Uterus (tissue), 4 donors: ENCODE measurements at places on chromosomes 4 and X. TPM values are rescaled to one million over a fixed set of nuclear protein-coding genes. Genes with fewer than 3 reads are reported as not detected.

GRCh38 chr4:25343671-25344070 is 31.1 kb downstream of the ZCCHC4 start:
- no peak for DNase-seq

GRCh38 chrX:136227074-136227473 is 24.1 kb downstream of the MAP7D3 start:
- DNase-seq: no peak

GRCh38 chrX:19740744-19741143 is 146.7 kb downstream of the SH3KBP1 start:
- no peak for DNase-seq

DNA sequence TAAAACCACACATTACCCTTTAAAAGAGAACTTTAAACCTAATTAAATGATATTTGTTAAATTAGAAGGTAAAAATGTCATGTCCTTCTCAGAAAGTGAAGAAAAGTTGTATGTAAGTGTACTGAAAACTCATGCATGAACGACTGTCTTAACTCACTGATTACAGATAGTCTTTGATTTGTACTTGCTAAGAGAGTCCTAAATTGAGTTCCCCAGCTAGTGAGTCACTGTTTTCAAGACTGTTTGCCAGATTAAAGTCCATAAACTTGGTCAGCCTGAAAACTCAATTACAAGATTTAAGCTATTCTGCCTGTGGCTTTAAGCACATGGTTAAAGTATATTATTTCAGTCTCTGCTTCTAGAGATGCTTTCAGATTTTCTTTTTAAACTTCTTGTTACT is 124.9 kb upstream of the ZCCHC13 start:
- no peak for DNase-seq

- no peak for DNase-seq
Observed at GRCh38 chrX:16924631-16925480, 21.6 kb upstream of the REPS2 start.

DNA sequence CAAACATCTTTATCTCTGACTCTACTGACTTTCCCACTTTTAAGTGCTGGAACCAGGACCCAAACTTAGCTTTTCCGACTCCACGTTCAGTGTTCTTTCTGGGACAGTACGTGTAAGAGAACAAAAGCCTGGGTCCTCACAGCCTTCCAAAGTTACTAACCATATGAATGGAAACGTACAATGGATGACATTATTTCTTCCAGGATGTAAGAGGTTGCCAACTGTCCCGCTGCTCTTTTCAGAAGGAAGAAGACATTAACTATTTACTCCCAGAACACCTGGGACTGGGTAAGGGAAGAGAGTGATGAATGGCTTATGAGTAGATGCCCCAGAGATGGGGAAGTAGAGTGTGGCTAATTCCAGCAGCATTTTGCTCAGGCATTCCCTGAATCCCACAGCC is 114.7 kb downstream of the TRAPPC11 start:
- no peak for DNase-seq

- no peak for DNase-seq
Observed at GRCh38 chr4:183014361-183015084, 84.5 kb upstream of the WWC2 start.

- DNase-seq: no peak
Observed at GRCh38 chrX:106611317-106611678, 480 bp upstream of the RADX start.

DNA sequence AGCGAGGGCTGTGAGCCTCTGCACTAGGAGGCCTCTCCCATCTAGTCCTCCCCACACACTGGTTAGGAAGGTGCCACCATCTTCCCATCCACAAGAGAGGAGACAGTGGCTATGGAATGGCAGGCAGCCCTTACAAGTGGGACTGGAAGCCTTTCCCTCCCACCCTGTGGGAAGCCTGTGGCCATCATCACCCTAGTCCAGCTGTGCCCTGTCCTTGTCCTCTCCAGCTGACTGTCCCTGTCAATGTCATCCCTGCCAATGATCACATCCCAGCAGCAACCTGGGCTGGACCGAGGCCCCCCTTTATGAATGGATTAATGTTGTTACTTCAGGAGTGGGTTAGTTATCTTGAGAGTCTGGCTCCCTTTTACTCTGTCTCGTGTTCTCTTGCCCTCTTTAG is 52.8 kb downstream of the NYX start:
- DNase-seq: no peak

DNA sequence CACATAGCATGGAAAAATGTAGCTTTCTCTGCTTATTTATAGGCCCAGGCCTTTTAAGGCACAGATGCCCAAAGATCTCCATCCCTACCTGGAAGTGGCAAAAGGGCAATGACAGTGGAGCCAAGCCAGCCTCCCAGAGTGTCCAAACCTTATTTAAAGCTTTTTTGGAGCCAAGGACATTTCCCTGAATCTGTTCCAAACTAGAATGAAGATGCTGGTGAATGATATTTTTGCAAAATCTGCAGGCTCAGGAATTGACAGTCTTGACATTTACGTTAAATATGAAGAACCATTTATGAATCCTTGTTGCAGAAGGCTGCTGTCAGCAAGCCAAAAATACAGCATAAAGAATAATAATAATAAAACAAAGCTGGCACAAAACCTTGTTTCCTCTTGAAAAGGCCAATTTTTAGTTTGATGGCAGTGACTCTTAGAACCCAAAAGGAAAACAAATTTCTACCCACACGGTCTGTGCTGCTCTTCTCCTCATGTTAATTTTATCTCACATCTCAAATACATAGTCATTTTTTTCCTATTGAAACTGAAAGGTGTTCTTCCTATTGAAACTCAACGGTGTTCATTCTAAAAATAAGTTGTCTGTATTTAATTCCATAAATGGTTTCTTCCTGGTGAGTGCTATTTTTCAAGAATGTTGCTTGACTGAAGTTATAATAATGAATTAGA is 206.3 kb upstream of the TBL1X start:
- DNase-seq: peak; percentile 44

- no peak for DNase-seq
Observed at GRCh38 chrX:153908219-153908860, 3.9 kb downstream of the AVPR2 start.

GRCh38 chr4:80243274-80244018 is 23.0 kb upstream of the FGF5 start:
- no peak for DNase-seq

GRCh38 chrX:39910651-39911050 is 187.1 kb downstream of the BCOR start:
- no peak for DNase-seq

DNA sequence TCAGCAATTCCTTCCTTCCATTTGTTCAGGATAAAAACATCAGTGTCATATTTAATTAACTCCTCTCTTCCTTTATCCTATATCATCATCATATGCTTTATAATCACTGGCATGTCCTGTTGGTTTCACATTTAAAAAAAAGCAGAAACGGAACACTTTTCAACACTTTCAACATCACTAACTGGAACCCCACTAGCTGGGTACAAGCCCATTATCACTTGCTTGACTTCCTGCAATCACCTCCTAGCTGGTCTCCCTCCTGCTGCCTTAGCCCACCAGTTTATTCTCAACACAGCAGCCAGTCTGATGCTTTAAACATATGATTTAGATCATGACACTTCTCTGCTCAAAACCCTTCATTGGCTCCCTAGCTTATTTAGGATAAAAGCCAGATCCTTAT is 116.4 kb upstream of the LSM6 start:
- no peak for DNase-seq

GRCh38 chr4:172393220-172393619 is 580.0 kb downstream of the GALNTL6 start:
- no peak for DNase-seq

DNA sequence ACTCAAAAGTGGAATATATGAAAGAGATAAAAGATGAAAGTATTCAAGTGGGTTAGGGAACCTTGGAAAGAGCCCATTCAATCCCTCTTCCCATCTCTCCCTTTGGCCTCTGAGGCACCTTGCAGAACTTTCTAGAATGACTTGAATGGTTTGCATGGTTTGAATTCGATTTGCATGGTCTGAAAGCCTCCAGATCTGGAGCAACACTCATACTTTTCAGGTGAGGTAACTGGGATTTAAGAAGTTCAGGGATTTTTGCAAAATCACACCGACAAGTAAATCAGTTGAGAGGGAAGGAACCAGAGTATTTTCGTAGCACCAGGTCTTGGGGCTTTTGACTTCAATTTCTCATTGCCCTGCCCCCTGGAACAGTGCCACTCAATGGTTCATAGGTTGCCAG is 476.0 kb upstream of the FTHL17 start:
- no peak for DNase-seq

- DNase-seq: peak; percentile 47
Observed at GRCh38 chr4:74038425-74039314, at the start of gene CXCL3. Gene CXCL3 (minus strand): TSS chr4:74038689. CDS start chr4:74038611, 78 bp downstream.

- DNase-seq: no peak
Observed at GRCh38 chrX:136747003-136747986, 33.4 kb downstream of the ARHGEF6 start.

GRCh38 chrX:150032742-150033141 is 94.5 kb upstream of the EOLA2 start:
- DNase-seq: no peak

Gene FOXO4
- 8.5 TPM for total RNA-seq

Gene ZNF141
- 70.9 TPM for total RNA-seq

Gene SMIM31
- not detected for total RNA-seq

Gene CFAP47
- under 0.01 TPM for total RNA-seq

Gene GTPBP6
- total RNA-seq: 44.1 TPM

Gene TMPRSS11F
- not detected for total RNA-seq

Gene F8A1
- total RNA-seq: 2.6 TPM

Gene UCHL1
- total RNA-seq: 3.5 TPM

Gene LONRF3
- 5.9 TPM for total RNA-seq

Gene PCDH10
- total RNA-seq: 0.29 TPM
